ENCODE measurements at places on chromosomes 16 and 17. TPM values are rescaled to one million over a fixed set of nuclear protein-coding genes. Genes with fewer than 3 reads are reported as not detected.

The C16orf96 gene
- 0.18 TPM for total RNA-seq

The NUTF2 gene
- 117 TPM for total RNA-seq

The SNX20 gene
- total RNA-seq: 0.70 TPM

The LGALS9 gene
- total RNA-seq: 7.9 TPM

The NARF gene
- 71.8 TPM for total RNA-seq

The OR3A3 gene
- not detected for total RNA-seq

The TRIM25 gene
- 13.7 TPM for total RNA-seq

The PPL gene
- total RNA-seq: 6.4 TPM

The SULT1A4 gene
- total RNA-seq: 5.1 TPM

The EXOC3L1 gene
- 1.9 TPM for total RNA-seq

DNA sequence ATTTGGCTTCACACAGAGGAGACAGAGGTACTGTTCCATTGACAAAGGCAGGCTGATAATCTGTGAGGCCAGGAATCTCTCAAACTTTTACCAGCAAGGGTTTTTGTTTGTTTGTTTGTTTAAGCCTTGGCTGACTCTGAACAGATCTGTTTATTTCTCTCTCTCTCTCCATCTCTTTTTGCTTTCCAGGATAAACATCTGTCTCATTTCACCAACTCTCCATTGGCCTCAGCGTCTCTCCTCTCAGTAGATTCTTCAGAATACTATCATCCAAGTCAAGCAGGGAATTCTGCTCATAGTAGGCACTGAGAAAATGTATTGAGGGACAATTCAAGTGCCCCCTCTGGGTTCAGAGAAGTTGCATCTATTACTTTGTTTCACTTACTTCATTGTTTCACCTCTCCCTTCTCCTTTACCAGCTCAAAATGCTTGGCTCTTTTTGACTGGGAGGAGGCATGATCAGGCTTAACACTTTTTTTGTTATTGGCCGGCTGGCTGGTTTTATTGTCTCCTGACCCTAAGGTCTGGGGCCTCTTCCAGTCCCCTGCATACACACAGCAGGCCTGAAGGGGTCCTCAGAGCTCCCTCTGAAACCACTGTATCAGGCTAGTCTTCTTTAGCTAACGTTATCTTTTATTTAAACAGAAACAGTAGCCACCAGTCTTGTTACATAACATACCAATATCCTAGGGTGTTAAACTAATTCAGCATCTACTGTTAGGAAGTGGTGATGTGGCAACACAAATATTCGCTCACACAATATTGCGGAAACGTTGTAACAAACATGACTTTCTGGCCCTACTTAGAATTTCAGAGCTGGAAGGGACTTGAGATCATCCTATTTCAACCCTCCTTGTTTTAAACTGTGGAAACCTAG is 2.0 kb upstream of the YPEL2 start:
- H3K4me1 ChIP-seq: peaks cover 52% of the 10 kb centered on the region
- DNase-seq: no peak
- H3K27ac ChIP-seq: peak overlapping the region; percentile 92
- no peaks in the 10 kb centered on the region for H3K27me3 ChIP-seq

DNA sequence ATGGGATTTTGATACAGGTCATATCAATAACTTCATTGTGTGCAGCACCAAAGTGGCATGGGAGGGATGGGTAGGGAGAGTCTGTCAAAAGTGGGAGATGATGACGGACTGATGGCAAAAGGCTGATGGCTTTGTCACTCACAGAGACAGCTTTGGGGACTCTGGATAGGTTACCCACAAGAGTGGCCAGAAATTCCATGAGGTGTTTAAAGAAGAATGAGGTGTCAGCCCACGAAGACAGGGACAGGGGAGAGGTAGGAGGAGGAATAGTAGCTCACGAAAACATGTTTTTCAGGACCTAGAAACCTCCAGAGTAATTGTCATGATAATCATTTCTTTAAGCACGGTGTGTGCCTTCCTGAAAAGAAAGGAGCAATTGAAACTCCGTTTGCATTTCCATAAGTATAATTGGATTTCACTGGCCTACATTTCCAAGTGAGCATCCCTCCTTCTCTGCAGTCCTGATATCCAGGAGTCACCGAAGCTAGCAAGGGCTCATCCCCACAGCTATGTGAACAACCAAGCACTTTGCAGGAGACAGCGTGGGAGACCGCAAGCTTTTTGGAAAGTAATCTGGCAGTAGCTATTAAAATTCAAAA is 60.0 kb downstream of the HSD17B2 start:
- H3K27me3 ChIP-seq: no peaks in the 10 kb centered on the region
- H3K4me1 ChIP-seq: no peaks in the 10 kb centered on the region
- DNase-seq: no peak
- no peak overlapping the region for H3K4me3 ChIP-seq

GRCh38 chr17:45361976-45362375 is 45.2 kb upstream of the MAP3K14 start:
- H3K27ac ChIP-seq: no peak overlapping the region
- no peak overlapping the region for H3K4me3 ChIP-seq
- no peaks in the 10 kb centered on the region for H3K36me3 ChIP-seq
- no peaks in the 10 kb centered on the region for H3K4me1 ChIP-seq
- no peaks in the 10 kb centered on the region for H3K27me3 ChIP-seq

DNA sequence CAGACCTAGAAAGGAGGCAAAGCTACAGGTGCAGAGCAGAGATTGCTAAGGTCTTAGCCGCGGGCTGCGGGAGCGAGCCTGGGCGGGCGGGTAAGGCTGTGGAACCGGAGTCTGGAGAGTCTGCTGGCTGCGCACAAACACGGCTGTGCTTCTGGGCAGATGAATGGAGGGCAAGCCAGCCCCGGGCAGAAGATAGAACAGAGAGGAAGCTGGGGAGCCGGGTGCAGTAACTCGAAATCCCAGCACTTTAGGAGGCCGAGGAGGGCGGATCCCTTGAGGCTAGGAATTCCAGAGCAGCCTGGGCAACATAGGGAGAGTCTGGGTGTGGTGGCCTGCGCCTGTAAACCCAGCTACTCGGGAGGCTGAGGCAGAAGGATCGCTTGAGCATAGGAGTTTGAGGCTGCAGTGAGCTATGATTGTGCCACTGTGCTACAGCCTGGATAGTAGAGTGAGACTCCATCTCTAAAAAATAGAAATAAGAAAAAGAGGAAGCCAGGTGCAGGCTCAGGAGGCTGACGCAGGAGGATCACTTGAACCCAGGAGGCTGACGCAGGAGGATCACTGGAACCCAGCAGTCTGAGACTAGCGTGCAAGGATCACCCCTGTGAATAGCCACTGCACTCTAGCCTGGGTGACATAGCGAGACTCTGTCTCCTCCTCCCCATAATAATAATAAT is 56.3 kb downstream of the PITPNC1 start:
- peaks cover 43% of the 10 kb centered on the region for H3K4me1 ChIP-seq
- peak overlapping the region; percentile 78 for H3K27ac ChIP-seq
- H3K4me3 ChIP-seq: no peak overlapping the region
- no peaks in the 10 kb centered on the region for H3K27me3 ChIP-seq
- H3K36me3 ChIP-seq: no peaks in the 10 kb centered on the region

DNA sequence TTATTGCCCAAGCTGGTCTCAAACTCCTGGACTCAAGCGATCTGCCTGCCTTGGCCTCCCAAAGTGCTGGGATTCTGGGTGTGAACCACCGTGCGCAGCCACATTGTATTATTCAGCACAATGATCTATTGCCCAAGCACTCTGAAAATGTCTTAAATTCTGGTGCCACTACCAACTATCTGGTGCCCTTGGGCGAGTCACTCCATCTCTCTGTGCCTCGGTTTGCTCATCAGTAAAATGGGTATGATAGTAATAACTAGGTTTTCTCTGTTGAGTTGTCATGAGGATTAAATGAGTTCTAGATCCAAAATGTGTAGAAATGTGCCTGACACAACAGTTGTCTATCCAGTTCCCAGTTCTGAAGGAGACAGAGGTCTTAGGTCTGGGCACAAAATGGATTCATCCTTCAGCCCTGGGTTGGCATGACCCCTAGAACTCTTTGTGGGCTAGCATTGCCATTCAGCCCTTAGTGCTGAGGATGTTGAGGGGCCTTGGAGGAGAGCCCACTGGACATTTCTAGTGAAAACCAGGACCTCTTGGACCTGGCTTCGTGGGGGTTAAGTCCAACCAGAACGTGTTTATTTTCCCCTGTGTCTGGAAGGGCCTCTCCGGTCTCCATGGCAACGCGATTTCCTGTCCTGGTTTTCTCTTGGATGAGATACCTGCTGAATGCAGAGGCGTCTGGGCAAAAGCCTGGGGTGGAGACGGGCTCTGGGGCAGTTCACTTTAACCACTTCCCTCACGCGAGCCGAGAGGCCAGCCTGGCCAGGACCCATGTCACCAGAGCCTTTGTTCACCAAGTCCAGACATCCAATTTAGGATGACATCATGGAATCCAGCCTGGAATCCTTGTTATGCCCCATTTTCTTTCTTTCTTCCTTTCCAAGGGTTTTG is 43.7 kb upstream of the TNRC6A start:
- H3K4me1 ChIP-seq: no peaks in the 10 kb centered on the region
- H3K27me3 ChIP-seq: no peaks in the 10 kb centered on the region
- DNase-seq: peak; percentile 78
- no peaks in the 10 kb centered on the region for H3K36me3 ChIP-seq
- no peak overlapping the region for H3K4me3 ChIP-seq
- peak overlapping the region; percentile 62 for H3K27ac ChIP-seq

DNA sequence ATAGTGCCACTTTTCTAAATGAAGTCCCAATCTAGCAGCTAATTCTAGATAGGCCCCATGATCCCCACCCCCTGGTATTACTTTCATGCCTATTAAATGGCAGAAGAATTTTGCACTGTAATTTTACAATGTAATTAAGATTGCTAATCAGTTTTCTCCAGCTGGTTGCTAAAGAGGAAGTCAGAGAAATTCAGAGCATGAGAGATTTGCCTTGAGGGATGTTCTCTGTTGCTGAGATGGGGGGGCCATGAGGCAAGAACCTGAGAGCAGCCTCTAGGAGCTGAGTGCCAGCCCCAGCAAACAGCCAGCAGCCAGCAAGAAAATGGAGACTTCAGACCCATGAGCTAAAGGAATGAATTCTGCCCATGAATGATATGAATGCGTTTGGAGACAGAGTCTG is 38.9 kb downstream of the SHCBP1 start:
- H3K27ac ChIP-seq: no peak overlapping the region
- DNase-seq: no peak
- peaks cover 18% of the 10 kb centered on the region for H3K36me3 ChIP-seq
- no peaks in the 10 kb centered on the region for H3K27me3 ChIP-seq

GRCh38 chr17:30519166-30519565 is 42.0 kb downstream of the GOSR1 start:
- peaks cover 59% of the 10 kb centered on the region for H3K36me3 ChIP-seq
- no peak for DNase-seq
- peak overlapping the region; percentile 24 for H3K27ac ChIP-seq
- H3K4me1 ChIP-seq: no peaks in the 10 kb centered on the region

DNA sequence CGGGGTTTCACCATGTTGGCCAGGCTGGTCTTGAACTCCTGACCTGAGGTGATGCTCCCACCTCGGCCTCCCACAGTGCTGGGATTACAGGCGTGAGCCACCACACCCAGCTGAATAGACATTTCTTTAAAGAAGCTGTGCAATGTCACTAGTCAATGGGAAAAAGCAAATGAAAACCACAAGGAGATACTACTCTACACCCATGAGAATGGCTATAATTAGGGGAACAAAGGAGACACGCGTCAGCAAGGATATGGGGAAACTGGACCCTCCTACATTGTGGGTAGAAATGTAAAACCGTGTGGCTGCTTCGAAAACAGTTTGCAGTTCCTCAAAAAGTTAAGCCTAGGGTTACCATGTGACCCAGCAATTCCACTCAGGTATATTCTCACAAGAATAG is 103.4 kb downstream of the VPS53 start:
- no peak for DNase-seq
- H3K27me3 ChIP-seq: no peaks in the 10 kb centered on the region
- H3K36me3 ChIP-seq: no peaks in the 10 kb centered on the region
- no peak overlapping the region for H3K27ac ChIP-seq

- H3K27ac ChIP-seq: no peak overlapping the region
- H3K4me1 ChIP-seq: no peaks in the 10 kb centered on the region
- H3K36me3 ChIP-seq: no peaks in the 10 kb centered on the region
- DNase-seq: no peak
Measured at GRCh38 chr16:9713907-9714306, 468.3 kb downstream of the GRIN2A start.

- H3K4me3 ChIP-seq: no peak overlapping the region
- no peaks in the 10 kb centered on the region for H3K36me3 ChIP-seq
- no peaks in the 10 kb centered on the region for H3K4me1 ChIP-seq
- DNase-seq: no peak
- H3K27me3 ChIP-seq: no peaks in the 10 kb centered on the region
Measured at GRCh38 chr16:73083271-73083670, 35.3 kb upstream of the ZFHX3 start.

DNA sequence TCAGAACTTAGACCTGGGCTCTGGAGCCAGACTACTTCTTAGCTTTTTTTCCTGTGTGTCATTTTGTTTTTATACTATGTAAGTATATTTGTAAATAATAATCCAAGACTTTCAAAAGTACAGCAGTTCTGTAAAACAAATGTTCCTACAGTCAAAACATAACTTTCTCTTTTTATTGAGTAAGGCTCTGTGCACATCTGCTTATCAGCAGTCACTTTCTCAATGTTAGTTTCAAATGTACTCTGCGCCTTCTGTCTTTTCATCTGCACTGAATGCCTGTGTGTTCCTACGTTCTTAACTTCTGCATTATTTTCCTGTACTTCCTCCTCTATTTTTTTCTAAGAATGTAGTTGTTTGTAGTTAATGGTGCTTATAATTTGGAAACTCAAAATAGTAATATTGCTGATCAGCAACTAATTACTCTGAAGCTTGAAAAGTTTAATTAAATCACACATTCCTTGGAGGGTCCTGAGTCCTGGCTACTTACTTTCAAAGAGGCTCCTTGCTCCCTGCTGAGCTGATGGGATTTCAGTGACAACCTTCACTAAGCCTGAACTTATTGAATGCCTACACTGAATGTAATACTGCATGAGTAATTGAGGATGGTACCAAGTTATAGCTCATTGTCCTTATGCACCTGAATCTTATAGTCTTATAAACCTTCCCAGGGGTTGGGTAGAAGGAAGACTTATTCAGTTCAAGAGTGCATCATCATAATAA is 329.9 kb downstream of the KCNJ2 start:
- H3K4me1 ChIP-seq: no peaks in the 10 kb centered on the region
- no peaks in the 10 kb centered on the region for H3K36me3 ChIP-seq
- DNase-seq: no peak
- no peaks in the 10 kb centered on the region for H3K27me3 ChIP-seq
- H3K4me3 ChIP-seq: no peak overlapping the region
- no peak overlapping the region for H3K27ac ChIP-seq

DNA sequence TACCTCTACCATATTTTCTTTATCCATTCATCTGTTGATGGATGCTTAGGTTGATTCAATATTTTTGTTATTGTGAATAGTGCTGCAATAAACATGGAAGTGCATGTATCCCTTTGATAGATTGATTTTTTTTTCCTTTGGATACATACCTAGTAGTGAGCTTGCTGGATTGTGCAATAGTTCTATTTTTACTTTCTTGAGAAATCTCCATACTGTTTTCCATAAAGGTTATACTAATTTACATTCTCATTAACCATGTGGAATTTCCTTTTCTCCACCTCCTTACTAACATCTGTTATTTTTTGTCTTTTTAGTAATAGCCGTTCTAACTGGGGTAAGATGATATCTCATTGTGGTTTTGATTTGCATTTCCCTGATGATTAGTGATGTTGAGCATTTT is 124.6 kb upstream of the TOX3 start:
- no peak for DNase-seq
- H3K27ac ChIP-seq: no peak overlapping the region
- no peak overlapping the region for H3K4me3 ChIP-seq
- H3K4me1 ChIP-seq: no peaks in the 10 kb centered on the region
- no peaks in the 10 kb centered on the region for H3K36me3 ChIP-seq
- no peaks in the 10 kb centered on the region for H3K27me3 ChIP-seq

- peaks cover 27% of the 10 kb centered on the region for H3K4me1 ChIP-seq
- no peaks in the 10 kb centered on the region for H3K27me3 ChIP-seq
- H3K27ac ChIP-seq: peak within 1 kb of the TSS; percentile 93
- DNase-seq: peak; percentile 88
- H3K36me3 ChIP-seq: no peaks in the 10 kb centered on the region
Measured at GRCh38 chr17:82065638-82066303, at the start of gene DUS1L. DUS1L (minus strand) TSS chr17:82065804; CDS start chr17:82065059, 745 bp downstream.

All from heart left ventricle (tissue), 16 donors.